Activated CD8-positive, alpha-beta T cell treated with anti-CD3 and anti-CD28 coated beads, Interleukin-2, amount 10 ng/mL, durations not matched to agents 7 days and 5 days (primary cell): ENCODE measurements at places on chromosomes 12 and 14.

DNA sequence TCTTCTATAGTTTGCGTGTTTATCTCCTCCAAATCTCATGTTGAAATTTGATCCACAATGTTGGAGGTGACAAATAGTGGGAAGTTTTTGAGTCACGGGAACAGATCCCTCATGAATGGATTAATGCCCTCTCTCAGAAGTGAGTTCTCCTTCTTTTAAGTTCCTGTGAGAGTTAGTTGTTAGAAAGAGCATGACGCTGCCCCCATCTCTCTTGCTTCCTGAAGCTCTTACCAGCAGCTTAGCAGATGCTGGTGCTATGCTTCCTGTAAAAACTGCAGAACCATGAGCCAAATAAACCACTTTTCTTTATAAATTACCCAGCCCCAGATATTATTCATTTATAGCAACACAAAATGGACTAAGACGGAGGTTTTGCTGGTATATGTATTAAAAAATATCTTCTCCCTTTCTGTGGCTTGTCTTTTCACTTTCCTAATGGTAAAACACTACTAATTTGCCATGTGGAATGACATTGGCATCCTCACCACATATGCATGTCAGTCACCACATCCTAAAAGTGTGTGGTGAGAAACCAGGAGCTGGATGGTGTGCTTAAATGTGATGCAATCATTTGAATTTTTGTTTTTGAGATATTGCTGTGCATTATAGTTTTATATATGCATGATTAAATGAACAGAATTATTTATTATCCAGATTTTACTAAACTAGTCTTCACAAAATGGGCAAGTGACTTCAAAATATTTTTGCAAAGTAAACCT is 449.3 kb downstream of the ADAMTS20 start:
- DNase-seq, result no peak

- DNase-seq, result no peak
Measured at GRCh38 chr14:81669308-81669707, 135.7 kb upstream of the SEL1L start.

GRCh38 chr14:104319491-104320241 is 181.3 kb downstream of the KIF26A start:
- no peak for DNase-seq

GRCh38 chr12:104374806-104375205 is 71.3 kb downstream of the EID3 start:
- no peak for DNase-seq

- no peak for DNase-seq
Measured at GRCh38 chr12:2548081-2548480, 246.7 kb upstream of the FKBP4 start.

DNA sequence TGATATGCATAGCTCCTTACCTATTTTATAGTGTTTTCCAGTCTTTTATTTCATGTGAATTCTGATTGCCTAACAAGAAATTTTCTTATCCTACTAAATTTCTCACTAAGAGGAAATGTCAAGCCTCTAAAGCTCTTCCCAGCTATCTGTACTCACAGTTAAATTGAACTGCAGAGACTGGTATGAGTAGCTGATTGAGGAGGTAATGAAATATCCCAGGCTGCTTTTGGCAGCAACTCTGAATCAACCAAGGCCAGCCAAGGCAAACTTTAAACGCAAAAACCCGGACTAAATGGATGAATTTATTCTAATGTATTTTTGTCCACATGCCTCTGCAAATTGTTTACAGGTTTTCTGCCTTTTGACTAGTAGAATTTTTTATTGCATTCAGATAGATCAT is 119.1 kb upstream of the PMCH start:
- no peak for DNase-seq

DNA sequence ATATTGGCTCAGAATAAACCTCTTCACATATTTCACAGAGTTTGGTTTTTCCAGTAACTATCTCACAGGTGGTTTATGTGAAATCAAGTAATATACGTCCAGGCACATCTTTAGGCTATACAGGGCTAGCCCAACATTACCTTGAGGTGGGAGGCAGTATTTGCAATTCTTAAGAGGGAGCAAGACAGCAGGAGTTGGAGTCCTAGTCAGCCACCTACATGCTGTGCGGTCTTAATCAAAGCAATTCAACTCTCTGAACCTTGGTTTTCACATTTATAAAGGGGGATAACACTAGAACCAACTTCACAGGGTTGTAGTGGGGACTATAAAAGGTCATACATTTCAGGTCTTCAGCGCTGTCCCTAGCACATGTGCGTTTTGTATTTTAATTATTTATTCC is 73.5 kb upstream of the FICD start:
- DNase-seq, result no peak

- no peak for DNase-seq
Measured at GRCh38 chr12:67927815-67928214, 61.4 kb upstream of the IFNG-AS1 start.

DNA sequence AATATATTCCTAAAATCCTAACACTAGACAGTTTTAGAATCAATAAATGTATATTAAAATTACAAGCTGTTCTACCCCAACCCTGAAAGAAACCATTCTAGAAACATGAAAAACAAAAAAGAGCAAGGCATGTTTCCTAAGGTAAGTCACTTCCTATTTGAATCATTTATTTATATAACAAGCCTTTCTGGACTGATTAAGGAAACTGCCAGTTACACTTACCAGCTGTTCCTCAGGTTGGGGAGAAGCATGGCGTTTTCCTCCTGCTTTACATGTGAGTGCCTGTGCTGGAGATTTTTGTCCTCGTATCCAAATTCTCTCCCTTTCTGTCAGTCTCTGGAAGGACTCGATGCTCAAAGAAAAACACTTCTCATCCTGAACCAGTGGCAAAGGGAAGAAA is 183.3 kb downstream of the EFCAB11 start:
- no peak for DNase-seq

- DNase-seq, result no peak
Measured at GRCh38 chr14:101933209-101933608, 31.2 kb upstream of the DYNC1H1 start.

GRCh38 chr12:129337413-129337812 is 484.1 kb downstream of the GLT1D1 start:
- DNase-seq, result no peak

- no peak for DNase-seq
Measured at GRCh38 chr14:90109858-90110257, 48.1 kb downstream of the KCNK13 start.

DNA sequence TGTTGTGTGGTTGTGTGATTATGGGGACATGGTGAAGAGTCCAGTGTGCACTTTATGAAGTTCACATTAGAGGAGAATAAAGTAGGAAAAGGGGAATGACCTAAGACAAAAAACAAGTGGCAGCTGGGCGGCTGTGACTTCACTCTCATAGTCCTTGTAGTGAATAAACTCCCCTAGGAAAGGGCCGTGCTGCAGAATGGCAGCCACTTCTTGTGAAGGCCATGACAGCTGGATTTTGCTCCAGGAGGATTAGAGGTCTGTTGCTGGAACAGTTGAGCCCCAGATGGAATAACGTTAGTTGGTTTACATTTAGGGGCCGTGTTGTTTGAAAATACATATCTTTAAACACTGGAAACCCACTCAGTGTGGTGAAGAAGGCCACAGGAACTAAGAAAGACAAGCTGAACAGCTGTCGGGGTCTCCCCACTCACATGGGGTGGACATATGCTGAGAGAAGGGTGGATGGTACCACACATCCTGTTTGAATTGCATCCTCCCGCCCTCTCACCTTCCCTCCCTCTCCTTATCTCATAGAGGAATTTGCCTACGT is 276.9 kb downstream of the CACNA1C start:
- no peak for DNase-seq

DNA sequence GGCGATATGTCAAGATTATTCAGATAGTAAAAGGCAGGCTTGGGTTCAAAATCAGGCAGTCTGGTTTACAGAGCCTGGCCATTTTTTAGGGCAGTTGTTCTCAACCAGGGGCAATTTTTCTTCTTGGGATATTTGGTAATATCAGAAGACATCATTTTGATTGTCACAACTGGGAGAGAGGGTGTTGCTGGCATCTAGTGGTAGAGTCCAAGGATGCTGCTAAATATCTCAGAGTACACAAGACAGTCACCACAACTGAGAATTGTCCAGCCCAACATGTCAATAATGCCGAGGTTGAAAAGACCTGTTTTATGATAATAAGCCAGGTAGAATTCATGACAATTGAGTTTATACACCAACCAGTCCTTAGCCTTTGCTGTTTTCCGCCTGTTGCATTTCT is 733.9 kb downstream of the NRXN3 start:
- DNase-seq, result no peak

- no peak for DNase-seq
Measured at GRCh38 chr14:104317492-104317805, 179.1 kb downstream of the KIF26A start.

- DNase-seq, result no peak
Measured at GRCh38 chr12:44245932-44246331, 410.1 kb downstream of the TMEM117 start.

- DNase-seq, result peak; percentile 64
Measured at GRCh38 chr14:19974844-19975243, 547 bp upstream of the OR4K15 start.

- no peak for DNase-seq
Measured at GRCh38 chr12:40310211-40310610, 85.4 kb downstream of the LRRK2 start.

DNA sequence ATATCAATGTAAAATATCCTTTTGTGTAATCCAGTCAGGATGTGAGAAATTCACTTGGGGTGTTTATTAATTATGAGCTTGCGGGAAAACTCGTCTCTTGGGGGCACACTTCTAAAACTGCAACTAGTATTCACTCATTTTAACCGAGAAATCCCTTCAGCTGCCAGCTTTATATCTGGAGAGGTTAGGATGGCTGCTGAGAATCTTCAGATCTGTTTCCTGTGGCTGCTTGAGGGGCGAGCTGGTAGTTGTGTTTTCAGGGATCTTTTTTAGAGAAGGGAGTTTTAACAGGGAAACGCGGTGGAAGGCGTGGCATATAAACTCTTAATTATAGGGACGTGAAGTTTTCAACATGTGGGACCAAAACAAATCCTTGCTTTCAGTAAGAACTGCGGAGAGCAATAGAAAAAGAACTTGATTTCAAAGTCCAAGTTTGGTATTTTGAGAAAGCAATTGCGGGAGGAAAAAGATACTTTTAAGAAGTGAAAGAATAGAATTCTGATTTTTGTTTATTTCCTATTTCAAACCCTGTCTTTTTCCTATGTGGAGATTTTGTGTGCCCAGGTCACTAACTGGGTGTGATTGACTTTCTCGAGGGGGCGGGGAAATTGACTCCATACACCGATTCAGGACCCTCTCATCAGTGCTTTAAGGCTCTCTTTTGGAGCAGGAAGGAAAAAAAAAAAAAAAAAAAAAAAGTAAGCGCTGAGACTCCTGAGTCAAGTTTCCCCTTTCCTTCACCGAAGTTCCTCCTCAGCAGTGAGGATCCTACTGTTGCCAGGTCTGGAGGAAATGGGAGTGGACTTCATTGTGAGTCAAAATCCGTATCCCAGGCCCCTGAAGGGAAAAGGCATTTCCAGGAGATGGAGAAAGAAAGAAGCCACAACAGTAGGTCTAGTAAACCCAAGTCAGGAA is 1.1 kb downstream of the PPFIBP1 start:
- DNase-seq, result no peak

- DNase-seq, result no peak
Measured at GRCh38 chr14:32367516-32367915, 38.4 kb downstream of the AKAP6 start.

- no peak for DNase-seq
Measured at GRCh38 chr14:98564541-98564940, 707.5 kb downstream of the BCL11B start.

DNA sequence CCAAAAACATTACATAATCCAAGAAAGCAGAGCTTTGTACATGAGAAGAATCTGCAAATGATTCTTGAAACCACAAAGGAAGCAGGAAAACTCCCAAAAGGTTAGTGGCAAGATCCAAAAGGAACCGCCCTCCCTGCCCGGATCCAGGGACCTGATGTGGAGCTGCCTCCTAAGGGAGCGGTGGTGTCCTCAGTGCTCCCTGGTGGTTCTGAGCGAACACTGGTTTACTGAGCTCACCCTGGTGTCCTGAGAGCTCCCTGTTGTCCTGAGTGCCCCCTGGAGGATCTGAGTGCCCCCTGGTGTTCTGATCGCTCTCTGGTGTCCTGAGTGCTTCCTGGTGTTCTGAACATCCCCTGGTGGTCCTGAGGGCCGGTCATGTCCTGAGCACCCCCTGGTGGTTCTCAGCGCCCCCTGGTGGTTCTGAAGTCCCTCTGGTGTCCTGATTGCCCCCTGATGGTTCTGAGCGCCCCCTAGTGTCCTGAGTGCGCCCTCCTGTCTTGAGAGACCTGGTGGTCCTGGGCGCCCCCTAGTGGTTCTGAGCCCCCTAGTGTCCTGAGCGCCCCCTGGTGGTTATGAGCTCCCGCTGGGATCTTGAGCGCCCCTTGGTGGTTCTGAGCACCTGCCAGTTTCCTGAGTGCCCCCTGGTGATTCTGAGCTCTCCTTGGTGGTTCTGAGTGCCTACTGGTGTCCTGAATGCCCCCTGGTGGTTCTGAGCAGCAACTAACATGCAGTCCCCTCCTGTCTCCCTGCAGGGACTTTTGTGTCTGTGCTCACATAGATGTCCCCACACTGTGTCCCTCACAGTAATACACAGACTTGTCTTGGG is 891.1 kb downstream of the TMEM121 start:
- DNase-seq, result peak; percentile 92

- no peak for DNase-seq
Measured at GRCh38 chr12:88579601-88580050, 645 bp downstream of the KITLG start.

- no peak for DNase-seq
Measured at GRCh38 chr12:114440270-114441038, 34.5 kb upstream of the TBX5 start.

GRCh38 chr12:77323788-77324415 is 258.5 kb upstream of the E2F7 start:
- no peak for DNase-seq

- no peak for DNase-seq
Measured at GRCh38 chr14:36087411-36087810, 89.1 kb downstream of the PTCSC3 start.

DNA sequence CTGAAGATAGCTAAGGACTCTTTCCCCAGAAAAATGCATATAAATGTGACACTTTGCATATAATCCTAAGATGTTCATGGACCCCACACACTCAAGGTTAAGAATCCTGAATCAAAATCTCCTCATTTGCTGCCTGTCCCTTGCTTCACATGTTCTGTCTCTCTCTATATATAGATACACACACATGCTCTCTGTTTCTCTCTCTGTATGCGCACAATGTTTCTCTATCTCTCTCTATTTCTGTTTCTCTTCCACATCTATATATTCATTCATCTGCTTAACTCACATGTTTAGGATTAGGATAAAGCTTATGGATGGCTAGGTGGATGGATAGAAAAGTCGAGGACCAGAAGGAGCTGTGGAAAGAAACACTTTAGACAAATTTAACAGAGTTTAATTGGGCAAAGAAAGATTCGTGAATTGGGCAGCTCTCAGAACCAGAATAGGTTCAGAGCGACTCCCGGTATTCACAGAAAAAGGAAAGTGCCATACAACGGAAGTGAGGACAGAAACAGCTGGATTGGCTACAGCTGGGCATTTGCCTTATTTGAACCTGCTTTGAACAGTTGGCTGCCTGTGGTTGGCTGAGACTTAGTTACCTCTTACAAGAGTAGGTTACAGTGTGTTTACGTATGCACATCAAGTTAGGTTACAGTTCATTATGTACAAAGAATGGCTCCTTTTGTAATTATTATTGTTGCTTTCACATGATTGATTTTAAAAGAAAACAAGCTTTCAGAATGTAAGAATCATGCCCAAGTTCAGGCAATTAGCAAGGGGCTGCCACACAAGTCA is 57.6 kb downstream of the EMP1 start:
- DNase-seq, result no peak
